ENCODE measurements at places on chromosomes 12 and 14.

DNA sequence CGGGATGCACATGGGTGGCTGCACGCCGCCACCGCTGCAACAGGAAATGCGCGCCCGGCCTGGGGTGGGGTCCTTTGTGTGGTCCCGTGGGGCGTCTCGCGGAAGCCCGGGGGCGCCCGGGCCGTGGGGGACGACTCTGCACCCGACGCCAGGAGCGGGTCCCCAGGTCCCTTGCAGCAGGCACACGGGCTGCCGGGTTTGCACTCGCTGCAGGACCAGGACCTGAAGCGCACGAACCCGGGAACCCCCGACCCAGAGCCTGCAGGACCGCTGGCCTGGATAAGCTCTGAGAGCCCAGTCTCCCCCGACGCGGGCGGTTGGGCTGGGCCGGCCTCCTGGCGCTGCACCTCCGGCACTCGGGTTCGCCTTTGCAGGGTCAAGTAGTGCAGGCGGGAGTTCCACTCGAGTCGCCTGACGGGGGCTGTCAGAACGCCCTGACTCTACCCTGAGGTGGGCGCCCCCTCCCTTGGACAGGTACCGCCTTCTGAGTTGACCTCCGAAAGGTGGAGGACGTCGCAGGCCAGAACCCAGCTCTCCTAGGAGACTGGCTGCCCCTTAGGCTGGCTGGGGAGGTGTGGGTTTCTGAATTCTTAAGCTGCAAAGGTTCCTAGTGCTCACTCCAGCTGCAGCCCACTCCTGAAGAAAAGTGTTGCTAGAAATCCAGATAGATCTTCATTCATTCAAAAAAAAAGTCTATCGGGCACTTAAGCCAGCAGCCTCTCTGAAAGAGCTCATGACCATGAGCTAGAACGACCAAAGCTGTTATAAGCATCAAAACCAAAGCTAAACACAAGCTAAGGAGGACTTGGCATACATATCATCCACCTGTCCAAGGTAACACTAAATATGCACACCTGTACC is 68.0 kb downstream of the RNF34 start:
- peak; percentile 80 for DNase-seq

DNA sequence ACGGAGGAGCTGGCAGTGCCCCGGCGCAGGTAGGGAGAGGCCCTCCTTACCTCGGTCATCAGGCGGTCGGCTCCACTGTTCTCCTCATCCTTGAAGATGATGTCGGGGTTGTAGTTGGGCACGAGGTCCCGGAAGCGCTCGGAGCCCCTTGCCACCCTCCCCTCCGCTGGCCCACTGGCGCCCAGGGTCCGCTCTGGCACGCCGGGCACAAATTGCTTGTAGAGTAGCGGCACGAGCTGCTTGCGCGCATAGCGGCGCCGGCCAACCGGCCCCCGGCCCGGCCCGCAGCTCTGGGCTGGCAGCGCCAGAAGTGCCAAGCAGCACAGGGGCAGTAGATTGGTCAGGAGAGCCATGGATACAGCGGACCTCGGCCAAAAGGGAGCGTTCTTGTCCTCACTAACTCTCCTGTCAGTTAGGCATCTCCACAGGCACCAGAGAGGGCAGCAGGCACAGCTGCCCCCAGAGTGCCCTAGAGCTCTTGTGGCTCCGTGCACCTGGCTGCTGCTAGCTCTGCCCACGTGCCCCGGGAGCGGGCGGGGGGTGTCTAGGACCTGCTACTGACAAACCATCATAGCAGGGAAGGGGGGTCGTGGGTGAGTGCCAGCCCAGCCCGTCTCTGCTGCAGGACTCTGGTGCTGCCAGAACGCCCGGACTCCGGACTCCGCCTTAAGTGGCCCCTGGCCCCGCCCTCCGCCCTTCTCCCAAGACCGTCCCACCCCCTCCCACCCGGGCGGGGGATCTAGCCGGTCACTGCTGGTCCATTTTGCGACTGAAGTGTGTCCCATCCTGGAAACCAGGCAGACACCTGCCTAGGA is at the start of gene DHH:
TSS of gene DHH (minus strand) at position 642 of the 815 bp plus-strand sequence. CDS start at position 353, 289 bp downstream.
- DNase-seq, result peak; percentile 83

- DNase-seq, result no peak
These were observed 293.6 kb downstream of the NELL2 start for GRCh38 chr12:44582521-44582920.

DNA sequence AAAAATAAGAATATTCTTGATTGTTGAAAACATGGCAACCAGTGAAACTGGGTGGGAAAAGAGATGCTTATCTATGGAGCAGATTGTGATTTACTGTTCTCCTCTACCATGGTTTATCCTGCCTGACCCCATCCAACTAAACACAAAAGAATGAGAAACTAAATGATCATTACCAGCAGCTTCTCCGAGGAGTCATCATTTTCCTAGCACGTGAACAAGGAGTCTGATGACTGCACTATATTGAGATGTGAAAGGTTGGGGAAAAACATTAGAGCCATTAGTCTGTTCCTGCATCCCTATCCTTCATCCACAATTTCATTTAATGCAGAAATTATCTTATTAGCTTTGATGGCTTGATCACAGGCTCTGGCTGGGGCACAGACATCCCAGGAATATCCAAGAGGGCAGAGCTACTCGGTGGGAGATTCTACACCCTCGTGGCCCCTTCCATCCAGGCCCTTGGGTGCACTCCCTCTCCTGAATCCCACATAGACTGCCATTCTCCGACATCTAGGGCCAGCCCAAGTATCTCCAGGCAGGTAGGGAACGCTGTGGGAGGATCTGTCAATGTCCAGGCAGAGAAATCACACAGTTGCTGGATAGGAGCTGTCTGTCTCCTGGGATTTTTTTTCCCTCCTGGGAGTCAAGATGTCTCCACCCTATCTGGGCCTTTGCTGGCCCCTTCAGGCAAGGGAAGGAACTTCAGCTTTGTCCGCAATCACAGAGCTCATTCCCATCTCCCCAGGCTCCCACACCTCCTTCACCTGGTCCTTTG is 43.3 kb upstream of the DHRS4 start:
- peak; percentile 69 for DNase-seq

DNA sequence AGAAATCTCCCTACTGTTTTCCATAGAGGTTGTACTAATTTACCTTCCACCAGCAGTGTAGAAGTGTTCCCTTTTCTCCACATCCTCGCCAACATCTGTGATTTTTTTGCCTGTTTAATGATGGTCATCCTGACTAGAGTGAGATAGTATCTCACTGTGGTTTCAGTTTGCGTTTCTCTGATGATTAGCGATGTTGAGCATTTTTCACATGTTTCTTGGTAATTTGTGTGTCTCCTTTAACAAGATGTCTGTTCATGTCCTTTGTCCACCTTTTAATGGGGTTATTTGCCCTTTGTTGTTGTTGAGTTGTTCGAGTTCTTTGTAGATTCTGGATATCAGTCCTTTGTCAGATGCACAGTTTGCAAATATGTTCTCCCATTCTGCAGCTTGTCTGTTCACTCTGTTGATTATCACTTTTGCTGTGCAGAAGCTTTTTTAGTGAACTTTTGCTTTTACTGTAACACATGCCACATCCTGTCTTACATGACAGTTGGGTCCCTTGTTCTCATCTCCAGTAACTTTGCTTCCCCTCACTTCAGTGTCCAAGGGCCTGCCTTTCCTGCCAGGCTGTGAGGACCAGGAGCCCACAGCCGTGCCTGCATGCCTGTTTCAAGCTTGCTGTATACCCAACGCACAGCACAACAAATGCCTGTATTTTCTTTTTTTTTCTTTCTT is 64.9 kb downstream of the SPRING1 start:
- no peak for DNase-seq

DNA sequence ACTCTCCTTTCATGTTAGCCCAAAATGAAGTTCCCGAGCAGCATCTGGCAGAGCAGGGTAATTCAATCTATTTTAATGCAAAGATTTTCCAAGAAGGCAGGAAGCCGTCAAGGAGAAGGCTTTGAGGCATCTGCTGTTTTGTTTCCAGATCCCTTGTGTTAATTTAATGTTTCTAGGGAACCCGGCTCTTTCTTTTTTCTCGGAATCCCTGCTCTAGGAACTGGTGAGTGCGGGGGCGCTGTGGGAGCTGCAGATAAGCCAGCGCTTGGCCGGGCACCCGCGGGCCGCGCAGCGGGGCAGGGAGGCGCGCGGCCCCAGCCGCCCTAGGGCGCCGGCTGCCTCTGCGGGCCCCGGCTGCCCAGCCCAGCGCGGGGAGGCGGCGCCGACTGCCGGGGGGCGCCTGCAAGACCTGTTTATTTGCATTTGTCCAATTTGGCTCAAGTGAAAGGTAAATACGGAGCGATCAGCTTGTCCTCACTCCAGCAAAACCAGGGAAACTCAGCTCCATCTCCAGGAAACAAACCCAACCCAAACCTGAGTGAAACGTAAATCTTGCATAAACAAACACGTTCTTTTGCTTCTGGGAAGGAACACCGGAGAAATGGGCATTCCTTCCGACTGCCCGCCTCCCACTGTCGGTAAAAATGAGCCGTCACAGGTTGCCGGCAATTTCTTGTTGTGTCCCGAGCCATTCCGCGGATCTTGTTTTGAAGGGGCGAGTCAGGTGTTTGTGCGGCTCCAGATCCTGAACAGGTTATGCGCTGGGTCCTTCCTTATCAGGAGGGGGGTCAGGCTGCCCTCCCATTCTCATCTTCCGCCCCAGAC is 65.1 kb downstream of the CRADD start:
- DNase-seq, result peak; percentile 79

- no peak for DNase-seq
These were observed 166.1 kb upstream of the E2F7 start for GRCh38 chr12:77231501-77231918.

DNA sequence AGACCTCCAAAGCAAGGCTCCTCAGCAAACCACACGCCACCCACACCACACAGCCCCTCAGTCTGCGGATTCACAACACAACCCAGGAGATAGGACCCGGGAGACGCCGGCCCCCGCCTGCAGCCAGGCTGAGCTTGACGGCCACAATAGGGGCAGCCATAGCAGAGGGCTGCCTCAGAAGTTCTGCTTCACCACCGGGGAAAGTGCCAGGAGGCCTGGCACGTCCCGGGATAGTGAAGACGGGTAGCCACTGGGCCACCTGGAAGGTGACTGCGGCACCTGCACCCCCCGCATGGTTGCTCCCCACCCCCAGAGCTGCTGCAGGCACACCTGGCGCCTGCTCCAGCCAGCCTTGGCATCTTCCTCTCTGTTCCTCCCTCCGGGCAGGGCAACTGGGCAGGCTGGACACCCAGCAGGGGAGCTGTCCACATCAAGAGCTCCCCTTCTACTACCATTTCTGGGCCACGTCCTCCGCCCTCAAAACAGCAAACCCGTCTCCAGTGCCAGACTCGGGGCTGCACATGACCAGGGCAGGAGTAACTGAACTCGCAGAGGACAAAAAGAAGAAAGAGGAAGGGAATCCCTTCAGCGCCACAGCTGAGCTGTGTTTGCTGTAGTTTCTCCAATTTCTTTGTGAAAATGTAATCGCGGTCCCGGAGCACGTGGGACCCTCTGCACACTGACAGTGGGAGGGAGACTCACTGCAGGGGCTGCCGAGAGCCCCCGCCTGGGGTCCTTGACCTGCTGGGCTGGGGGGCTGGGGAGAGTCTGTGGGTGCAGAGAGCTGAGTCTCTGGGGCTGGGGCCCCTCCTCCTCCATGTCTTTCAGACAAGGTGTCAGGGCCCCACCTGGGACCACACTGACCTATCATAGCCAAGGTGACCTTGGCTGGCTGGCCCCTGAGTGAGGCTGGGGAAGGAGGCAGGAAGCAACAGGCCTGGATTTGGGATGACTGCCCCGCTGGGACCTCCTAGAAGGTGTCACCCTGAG is 74.2 kb upstream of the C14orf180 start:
- no peak for DNase-seq

- DNase-seq, result peak; percentile 55
These were observed 115.6 kb downstream of the DIP2B start for GRCh38 chr12:50620109-50620977.

DNA sequence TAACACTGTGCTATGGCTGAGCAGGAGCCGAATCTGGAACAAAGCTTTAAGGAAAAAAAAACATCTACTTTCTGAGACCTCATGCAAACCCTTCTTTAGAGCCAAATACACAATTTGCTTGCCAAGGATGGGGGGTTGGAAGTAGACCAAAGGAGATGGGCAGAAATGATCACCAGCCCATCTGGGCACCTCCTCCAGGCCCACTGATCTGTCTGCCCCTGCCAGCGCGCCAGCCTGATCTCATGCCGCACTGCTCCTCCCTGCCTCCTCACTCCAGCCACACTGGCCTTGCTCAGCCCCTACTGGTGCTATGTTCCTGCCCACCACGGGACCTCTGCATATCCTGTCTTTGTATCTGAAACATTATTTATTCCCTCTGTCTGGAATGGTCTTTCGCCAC is 24.8 kb upstream of the RAB35 start:
- no peak for DNase-seq

GRCh38 chr14:33986804-33987203 is 35.9 kb upstream of the EGLN3 start:
- DNase-seq, result no peak

- DNase-seq, result no peak
These were observed 262.9 kb downstream of the TMEM117 start for GRCh38 chr12:44098786-44099185.

- DNase-seq, result no peak
These were observed 72.7 kb downstream of the SAMD4A start for GRCh38 chr14:54639611-54640010.

GRCh38 chr14:26596543-26597061 is 1.2 kb downstream of the NOVA1 start:
- DNase-seq, result peak; percentile 16

Measured in neural progenitor cell (in vitro differentiated cells).